ENCODE measurements at places on chromosomes 12 and 14. TPM values are rescaled to one million over a fixed set of nuclear protein-coding genes. Genes with fewer than 3 reads are reported as not detected.

Gene NIN
- 35.8 TPM for polyA plus RNA-seq

Gene CLEC14A
- 15.3 TPM for polyA plus RNA-seq

Gene ARG2
- 11.8 TPM for polyA plus RNA-seq

Gene OTUB2
- 5.0 TPM for polyA plus RNA-seq

Gene AJUBA
- 47.7 TPM for polyA plus RNA-seq

Gene CEP170B
- 12.5 TPM for polyA plus RNA-seq

Gene UNC119B
- 73.6 TPM for polyA plus RNA-seq

Gene IL26
- polyA plus RNA-seq, result not detected

Gene SNRPF
- 104 TPM for polyA plus RNA-seq

Gene GUCY2C
- 0.63 TPM for polyA plus RNA-seq

Gene ANAPC5
- 154 TPM for polyA plus RNA-seq

Gene CLEC2B
- polyA plus RNA-seq, result 4.2 TPM

Gene PLEK2
- polyA plus RNA-seq, result 2.7 TPM

DNA sequence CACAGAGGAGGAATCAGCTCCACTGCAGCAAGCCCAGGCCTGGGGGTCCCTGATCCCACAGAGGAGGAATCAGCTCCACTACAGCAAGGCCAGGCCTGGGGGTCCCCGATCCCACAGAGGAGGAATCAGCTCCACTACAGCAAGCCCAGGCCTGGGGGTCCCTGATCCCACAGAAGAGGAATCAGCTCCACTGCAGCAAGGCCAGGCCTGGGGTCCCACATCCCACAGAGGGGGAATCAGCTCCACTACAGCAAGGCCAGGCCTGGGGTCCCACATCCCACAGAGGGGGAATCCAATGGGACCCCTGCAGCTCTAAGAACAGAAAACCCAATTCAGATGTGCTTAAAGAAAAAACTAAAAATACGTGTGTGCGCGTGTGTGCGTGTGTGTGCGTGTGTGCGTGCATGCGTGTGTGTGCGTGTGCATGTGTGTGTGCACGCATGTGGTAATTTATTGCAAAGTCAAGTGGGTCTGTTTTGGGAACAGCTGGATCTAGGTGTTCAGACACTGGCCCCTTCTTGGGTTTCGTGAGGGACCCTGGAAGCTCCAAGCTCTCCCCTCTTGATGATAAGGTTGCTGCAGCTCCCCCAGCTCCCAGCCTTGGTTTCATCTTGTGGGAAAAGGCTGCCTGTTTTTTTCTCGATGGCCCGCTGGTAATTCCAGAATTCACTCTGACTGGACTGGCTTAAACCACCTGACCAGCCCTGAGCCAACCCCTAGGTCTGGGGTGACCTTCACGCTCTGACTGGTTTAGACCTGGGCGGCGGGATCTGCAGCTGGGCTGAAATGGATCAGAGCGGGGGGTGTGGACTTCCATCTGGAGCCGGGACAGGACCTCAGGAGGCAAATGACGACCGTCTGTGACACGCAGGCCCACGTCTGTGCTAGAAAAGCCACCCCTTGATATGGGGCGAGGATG lies 47.1 kb downstream of the GALNT9 start:
- no peak for DNase-seq

DNA sequence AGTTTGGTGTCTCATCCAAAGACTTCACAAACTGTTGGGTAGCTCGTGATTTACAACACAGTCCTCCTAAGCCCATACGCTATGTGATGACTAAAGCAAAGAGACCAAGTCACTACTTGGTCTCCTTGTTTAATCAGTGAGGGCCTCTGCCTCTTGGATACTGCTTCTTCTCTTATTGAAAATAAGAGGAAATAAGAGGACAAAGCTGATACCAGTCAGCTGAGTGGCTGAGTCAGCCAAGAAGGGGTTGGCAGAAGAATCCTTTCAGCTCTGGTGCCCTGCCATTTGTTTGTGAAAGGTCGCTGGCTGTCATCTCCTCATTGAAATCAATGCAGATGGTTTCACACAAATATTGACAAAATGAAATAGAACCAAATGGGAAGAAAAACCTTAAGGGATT lies 67.5 kb upstream of the SLC35F4 start:
- DNase-seq, result no peak

DNA sequence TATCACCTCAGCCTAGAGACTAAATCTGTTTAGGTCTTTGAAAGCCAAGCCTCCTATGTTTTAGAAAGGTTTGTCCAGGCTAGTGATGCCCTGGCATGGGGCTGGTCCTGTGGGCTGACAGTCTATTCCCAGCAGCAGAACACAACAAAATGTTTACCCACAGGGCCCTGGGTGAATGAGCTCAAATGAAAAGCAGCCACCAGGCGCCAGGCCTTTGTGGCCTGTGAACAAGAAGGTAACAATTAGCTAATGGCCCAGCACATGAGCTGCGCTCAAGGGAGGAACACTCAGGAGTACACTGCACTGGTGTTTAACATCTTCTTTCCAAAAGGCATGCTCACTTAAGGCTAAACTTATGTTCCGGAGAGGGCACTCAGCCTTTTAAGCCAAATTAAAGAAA lies 202.2 kb downstream of the MON2 start:
- DNase-seq, result no peak

DNA sequence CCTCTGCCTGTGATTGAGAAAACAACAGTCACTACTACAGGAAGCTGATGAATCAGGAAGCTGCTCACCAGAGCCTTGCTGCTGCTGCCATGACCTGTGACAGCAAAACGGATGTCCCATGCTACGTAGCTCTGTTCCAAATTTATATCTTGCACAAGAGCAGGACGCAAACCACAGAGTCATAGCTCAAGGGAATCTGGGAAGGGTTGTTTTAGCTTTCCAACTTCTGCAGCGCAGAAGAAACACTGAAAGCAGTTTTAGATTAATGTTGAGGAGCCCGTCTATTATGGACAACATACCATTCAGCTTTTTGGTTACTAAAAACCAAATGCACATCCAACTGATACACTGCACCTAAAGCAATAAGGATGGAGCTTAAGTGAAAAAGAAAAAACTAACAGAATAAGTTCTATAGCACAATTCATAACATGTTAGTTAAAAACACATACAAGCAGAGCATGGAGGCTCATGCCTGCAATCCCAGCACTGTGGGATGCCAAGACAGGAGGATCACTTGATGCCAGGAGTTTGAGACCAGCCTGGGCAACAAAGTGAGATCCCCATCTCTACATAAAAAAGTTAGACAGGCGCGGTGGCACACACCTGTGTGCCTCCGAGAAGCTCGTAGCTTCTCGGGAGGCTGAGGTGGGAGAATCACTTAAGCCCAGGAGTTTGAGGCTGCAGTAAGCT lies 1.7 kb upstream of the ANKRD33 start:
- DNase-seq, result no peak

DNA sequence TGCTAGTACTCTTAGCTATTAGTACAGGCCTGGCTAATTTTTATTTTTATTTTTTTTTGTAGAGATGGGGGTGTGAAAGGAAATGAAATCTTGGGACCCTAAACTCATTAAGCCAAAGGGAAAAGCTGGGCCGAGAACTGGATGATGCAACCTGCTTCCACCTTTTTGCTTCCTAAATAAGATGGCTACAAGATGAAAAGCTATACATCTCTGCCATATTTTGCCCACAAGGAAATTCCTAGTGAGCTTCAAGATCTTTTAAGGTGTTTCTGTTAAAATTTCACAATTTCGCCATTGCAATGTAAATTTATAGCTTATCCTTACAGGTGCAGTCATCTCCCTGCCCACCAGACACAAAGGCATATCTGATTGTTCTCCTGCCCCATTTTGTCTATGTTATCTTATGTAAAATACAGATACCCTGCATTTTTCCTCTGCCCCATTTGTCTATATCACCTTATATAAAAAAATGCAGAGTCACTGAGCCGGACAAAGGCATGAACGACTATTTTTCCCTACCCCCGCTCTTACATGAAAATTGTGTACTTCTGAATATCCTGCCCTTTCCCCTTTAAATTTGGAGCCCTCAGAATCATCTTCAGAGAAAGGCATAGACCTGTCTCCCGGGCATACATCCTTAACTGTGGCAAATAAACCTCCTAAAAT lies 112.0 kb upstream of the SLC38A2 start:
- DNase-seq, result no peak

- DNase-seq, result no peak
Measured at GRCh38 chr14:73742520-73743238, 28.5 kb upstream of the PNMA1 start.

GRCh38 chr14:101823511-101824120 lies 62.1 kb downstream of the PPP2R5C start:
- DNase-seq, result no peak

GRCh38 chr14:85572845-85573244 lies 42.9 kb downstream of the FLRT2 start:
- DNase-seq, result no peak

GRCh38 chr12:18922851-18923250 lies 184.9 kb downstream of the CAPZA3 start:
- DNase-seq, result no peak

- no peak for DNase-seq
Measured at GRCh38 chr14:72024043-72024407, 91.8 kb downstream of the RGS6 start.

GRCh38 chr12:112107306-112108201 lies 1.0 kb downstream of the NAA25 start:
- no peak for DNase-seq

DNA sequence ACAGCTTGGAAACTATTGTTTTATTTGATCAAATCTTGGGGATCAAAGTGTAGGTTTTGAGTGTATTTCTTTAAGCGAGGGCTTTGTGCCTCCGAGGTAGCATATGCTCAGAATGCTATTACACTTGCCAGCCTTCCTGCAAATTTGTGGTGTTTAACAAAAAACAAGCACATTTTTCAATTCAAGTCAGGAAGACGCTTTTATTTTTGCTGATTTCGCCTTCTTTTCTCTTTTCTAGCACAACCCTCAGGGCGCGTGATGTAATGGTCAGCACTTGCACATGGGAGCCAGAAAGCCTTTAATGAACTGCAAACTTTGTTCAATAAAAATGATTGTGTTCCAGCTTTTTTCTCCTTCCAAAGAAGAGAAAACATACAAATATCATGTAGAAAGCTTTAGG lies 466.5 kb downstream of the PRKD1 start:
- DNase-seq, result no peak

- no peak for DNase-seq
Measured at GRCh38 chr12:123038966-123039365, 58.5 kb downstream of the ARL6IP4 start.

- DNase-seq, result no peak
Measured at GRCh38 chr12:124910561-124911478, 3.6 kb downstream of the UBC start.

GRCh38 chr12:129245769-129246168 lies 392.5 kb downstream of the GLT1D1 start:
- no peak for DNase-seq

GRCh38 chr12:66774929-66775328 lies 96.1 kb upstream of the GRIP1 start:
- no peak for DNase-seq

DNA sequence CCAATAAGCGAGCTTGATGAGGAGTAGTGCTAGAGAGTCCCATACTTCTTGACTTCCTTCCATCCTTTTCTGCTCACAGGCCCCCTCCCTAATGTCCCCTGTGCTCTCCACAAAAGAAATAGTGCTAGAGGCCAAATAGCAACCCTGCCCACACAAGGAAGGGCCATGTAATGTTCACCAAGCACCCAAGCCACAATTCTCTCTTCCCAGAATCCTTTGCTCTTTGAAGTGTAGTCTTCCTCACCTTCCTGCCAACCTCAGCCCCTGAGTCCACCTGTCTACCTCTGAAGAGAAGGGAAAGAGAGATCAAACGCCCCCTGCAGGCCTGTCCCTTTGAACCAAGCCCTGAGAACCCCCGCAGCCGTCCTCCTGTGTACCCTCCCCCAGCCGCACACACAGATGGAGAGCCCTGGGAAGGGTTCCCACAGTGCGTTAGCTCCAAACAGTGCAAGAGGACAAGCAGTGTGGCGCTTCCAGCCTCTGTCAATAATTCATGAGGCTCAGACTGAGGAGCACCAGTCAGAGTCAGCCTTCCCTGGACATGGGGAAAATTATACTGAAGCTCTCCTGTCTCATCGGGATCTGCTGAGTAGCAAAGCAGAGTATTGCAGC lies 1.9 kb upstream of the DHRS4 start:
- DNase-seq, result no peak

DNA sequence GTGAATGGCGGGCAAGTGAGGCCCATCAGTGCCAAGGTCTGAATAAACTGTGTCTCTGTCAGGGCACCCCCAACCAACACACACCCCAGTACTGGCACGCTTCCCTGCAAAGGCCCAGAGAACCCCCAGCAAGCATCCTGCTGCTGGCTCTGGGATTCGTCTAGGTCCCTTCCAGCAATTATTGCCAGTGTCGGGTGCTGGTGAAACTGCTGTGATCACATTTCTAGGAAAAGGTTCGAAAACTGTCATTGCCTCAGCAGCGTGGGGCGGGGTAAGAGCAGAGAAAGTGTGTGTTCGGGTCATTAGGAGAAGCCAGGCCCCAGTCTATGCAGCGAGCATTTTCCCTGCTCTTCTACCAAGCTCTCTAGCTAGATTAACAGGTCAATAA lies 2.5 kb downstream of the FAM222A start:
- no peak for DNase-seq

DNA sequence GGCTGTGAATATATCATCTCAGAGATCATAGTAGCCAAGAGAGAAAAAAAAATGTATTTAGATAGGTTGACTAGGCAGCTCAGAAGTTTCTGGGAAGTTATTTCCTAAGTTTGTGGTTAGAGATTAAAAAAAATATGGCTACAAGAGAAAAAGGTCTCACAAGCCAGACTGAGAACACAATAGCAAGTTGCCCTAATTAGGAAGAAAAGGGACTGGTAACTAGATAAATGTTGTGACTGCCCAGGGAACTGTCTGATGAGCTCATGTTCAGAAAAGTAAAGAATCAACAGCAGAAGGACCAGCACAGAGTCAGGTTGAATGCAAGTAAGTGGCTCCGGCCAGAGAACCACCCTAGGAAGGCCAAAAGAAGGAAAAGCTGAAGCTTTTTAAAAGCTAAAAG lies 256.6 kb downstream of the PRKD1 start:
- no peak for DNase-seq

GRCh38 chr12:105485321-105485910 lies 154.9 kb downstream of the C12orf75 start:
- no peak for DNase-seq
